ENCODE measurements at places on chromosomes 12 and 14.

GRCh38 chr14:106187216-106187615, 660.8 kb downstream of the TMEM121 start:
- DNase-seq: no peak

GRCh38 chr12:96136161-96136560, 58.0 kb upstream of the ELK3 start:
- peak; percentile 86 for DNase-seq

DNA sequence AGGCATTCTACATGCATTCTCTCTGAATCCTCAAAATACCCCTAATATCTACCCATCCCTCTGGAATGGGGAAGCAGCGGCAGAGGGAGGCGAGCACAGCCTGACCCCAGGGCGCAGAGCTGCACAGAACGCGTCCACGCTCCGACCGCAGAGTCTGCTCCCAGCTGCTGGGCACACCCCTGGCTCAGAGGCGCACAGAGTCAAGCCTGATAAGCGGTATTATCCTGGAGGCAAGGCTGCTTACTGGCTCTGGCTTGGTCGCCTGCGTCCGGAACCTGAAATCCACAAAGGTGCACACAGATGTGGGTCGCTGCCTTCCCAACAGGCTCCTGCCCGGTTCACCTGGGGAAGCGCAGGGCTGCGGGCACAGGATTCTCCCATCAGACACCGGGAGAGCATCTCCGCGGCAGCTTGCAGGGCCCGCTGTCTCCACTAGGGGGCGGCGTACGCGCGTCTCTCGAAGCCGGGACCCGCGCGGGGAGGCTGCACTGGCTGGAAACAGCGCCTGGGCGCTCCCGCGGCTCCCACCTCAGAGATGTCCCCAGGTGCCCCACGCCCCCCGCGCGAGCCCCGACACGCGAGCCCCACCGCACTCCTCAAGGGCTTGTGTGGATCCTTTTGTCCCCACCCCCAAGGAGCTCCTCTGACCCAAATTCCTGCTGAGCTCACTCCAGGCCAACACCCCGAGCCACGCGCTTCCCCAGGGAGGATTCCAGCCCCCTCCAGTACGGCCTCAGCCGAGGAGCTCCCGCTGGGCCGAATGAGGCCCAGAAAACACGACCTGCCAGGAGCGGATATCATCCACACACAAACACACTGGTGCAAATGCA, 120.1 kb upstream of the FZD10 start:
- DNase-seq: peak; percentile 5

DNA sequence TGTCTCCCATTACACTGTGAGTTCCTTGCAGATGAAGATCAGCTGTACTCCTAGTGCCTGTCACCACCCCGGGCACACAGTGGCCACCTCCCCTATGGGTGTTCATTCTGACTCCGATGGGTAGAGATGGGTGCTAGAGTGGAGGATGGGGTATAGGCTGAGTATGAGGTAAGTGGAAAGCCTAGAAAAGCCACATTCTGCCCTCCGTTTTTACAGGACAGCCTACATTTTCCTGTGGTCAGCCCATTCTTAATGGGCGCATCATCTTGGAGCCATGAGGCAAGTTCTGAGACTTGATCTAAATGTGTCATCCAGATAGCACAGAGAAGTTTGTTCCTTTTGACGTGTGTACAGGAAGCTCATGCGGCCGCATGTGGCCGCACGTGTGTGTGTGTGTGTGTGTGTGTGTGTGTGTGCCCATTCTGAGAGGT, 166.7 kb upstream of the HIF1A start:
- peak; percentile 91 for DNase-seq

- DNase-seq: no peak
Observed at GRCh38 chr12:45223868-45224267, 8.0 kb downstream of the ANO6 start.

- no peak for DNase-seq
Observed at GRCh38 chr14:73800970-73801515, 50.6 kb upstream of the PTGR2 start.

DNA sequence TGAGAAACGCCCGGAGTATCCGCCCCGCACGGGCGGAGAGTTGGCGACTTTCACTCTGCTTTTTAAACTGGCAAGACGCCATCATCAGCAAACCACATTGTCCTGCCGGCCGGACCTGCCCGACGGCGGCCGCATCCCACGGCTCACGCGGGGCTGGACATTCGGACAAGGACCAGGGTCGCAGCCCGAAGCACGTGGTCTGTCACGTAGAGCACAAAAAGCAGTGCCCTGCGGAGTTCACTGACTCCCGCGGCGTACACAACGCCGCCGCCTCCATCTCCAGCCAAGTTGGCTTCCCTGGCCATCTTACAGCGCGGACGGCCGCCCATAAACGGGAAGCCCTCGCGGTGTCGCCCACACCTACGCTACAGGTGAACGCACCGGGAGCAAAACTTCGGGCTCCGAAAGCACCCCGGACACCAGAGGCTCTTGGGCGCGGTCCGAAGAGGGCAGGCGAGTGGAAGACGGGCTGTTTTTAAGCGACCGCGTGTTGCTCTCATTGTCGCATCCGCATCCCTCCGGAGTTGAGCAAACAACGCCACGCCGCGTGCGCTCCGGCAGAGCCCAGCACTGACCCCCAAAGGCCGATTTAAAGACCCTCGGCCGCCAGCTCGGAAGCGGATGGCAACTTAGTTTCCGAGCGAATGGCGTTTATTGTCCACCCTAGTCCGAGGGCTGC, 966 bp downstream of the SINHCAF start:
- DNase-seq: peak; percentile 52

DNA sequence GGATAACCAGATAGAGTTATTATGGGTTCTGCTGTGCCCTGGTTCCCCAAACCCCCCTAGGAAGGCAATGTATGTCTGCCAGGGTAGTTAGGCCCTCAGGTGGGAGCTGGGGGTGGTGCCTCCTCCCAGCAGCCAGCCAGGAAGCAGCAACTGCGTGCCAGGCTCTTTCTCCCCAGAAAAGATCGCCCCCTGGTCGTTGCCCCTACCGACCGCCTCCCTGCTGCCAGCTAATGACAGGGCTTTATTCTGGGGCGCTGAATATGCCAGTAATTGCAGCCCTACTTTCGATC, 36.3 kb downstream of the IQSEC3 start:
- no peak for DNase-seq

GRCh38 chr14:95361373-95362137, 41.8 kb upstream of the CLMN start:
- DNase-seq: no peak

DNA sequence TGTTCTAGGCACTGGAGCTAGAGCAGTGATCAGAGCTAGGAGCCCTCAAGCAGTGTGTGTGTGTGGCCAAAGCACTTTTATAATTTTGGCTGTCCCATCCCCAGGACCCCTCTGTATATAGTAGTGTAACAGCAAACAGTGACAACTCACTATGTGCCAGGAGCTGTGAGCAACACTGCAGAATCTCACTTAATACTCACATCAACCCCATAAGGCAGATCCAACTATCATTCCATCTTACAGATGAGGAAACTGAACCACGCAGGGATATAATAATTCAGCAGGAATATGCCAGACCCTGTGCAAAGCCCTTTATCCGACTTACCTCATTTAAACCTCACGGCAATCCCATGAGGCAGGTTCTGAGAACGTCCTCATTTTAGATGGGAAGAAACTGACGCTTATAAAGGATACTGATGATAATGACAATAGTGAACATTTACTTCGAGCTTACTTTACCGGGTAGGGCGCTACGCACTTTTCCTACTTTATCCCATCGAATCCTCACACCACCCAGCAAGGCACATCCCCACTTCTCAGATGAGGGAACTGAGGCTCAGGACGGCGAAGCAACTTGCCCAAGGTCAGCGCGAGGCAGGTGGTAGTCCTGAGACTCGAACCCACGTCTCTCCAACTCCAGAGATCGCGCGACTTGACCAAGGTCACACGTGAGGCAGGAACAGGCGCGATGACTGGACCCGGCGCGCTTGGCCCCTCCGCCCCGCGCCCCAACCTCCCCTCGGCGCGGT, 687 bp downstream of the RAB35 start:
- peak; percentile 46 for DNase-seq

DNA sequence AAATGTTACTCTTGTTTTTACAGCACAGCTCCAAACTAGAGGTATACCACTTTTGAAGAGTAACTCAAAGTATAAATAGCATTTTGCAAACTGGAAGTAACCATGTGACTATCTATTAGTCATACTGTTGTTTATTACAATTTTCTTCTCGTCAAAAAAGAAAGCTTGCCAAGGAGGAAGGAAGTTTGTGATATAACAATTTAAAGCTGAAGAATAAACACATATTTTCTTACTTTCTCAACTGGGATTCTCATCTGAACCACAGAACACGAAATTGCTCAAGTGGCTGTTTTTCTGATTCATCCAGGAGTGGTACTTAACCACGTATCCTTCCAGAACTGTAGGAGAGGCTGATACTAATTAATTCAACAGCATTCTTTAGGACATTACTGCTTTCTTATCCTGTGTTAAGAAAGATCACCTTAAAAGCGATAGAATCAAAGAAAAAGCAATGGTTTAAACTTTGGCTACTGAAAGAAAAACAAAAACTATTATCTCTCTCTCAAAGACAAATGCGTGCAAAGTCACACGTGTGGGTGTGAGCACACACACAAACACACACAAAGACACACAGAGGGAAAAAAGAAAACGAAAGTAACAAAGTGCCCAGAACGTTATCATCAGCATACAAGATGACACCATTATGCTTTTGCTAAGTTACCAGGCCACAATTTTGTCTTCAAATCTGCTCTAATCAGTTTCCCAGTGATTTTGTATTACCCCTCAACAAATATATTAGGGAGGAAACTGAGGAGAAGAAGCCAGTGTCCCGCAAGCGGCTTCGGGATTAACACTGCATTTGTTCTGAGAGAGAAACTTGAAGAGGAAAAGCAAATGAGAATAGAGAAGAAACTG, at the start of gene CLEC2B:
Gene CLEC2B, minus strand, starts transcription at position 48 of the 855 bp plus-strand sequence.
- peak; percentile 53 for DNase-seq

GRCh38 chr14:91062600-91062999, 2.2 kb upstream of the RPS6KA5 start:
- DNase-seq: no peak

DNA sequence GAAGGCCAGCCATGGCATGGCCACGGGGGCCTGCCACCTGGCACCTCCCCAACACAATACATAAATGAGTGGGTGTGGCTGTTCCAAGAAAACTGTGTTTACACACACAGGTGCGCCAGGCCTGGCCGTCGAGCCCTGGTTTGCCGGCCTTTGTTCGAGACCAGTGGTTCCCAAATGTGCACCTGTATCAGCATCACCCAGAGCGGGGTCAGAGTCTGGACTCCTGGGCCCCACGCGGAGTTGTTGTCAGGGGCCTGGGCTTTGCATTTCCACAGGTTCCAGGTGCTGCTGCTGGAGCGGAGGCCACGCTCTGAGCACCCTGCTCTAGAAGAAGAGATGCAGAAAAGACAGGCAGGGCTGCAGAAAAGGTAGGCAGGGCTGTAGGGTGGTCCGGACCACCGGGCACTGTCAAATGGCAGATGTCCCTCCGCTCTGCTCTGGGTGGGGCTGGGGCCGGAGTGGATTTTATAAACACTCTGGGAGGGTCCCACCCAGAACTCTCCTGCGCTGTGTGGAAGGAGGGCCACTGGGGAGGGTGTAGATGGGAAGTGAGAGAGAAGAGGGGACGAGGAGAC, 4.2 kb upstream of the ASPG start:
- DNase-seq: no peak

GRCh38 chr12:130124106-130124505, 38.2 kb upstream of the FZD10 start:
- no peak for DNase-seq

GRCh38 chr14:74552623-74553022, 59.1 kb downstream of the ISCA2 start:
- peak; percentile 36 for DNase-seq

- peak; percentile 57 for DNase-seq
Observed at GRCh38 chr14:80212023-80212397, 706 bp upstream of the DIO2 start.

DNA sequence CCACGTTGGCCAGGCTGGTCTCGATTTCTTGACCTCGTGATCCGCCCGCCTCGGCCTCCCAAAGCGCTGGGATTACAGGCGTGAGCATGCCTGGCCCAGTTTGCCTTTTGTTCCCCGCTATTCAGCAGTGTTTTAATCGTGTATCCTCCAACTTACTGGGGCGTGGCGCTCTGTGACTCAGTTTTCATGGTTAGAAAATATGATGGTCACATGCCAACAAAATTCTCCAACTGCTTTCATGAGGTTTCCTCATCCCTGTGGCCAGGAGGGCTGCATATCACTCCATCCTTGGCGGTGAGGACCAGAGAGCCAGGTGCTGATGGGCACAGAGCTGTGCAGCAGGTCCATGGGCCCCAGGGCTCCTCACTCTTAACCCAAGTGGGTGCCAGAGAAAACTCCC, 33.0 kb upstream of the PRMT8 start:
- peak; percentile 6 for DNase-seq

- no peak for DNase-seq
Observed at GRCh38 chr12:70890895-70891832, 29.4 kb downstream of the PTPRR start.

- no peak for DNase-seq
Observed at GRCh38 chr12:99390707-99391106, 256.8 kb upstream of the GARIN6 start.

DNA sequence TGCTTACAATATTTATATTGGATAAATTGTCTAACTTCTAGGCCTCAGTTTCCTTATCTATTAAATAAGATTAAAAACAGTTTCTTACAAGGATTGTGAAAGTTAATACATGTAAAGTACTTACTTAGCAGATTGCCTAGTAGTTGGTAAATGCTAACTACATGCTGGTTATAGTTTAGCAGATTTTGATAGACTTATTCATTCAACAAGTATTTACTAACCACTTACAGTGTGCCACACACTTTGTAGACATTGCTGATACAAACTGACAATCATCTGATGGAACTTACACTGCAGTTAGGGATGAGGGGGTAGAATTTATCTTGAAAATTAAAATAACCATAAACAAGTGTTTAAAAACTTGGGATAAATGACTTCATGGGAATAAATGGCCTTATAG, 50.4 kb downstream of the ARID2 start:
- no peak for DNase-seq

GRCh38 chr14:72518809-72519377, 375.0 kb downstream of the DPF3 start:
- DNase-seq: no peak

DNA sequence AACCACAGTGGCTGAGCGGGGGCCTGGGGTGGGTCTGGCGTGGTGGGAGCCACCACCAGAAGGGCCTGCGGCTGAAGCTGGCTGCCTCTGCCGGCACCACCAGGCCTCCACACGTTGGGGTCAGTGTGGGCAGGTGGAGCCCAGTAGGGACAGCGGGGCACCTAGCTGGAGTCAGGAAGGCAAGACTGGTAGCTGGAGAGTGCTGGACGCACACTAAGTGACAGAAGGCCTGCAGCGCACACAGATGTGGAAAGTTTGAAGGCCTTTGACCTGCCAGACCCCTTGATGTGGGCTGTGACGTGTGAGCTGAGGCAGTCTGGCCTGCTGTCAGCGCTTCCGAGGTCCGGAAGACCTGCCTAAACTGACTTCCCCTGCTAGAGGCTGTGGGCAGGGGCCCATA, 26.3 kb downstream of the RIN3 start:
- DNase-seq: no peak

DNA sequence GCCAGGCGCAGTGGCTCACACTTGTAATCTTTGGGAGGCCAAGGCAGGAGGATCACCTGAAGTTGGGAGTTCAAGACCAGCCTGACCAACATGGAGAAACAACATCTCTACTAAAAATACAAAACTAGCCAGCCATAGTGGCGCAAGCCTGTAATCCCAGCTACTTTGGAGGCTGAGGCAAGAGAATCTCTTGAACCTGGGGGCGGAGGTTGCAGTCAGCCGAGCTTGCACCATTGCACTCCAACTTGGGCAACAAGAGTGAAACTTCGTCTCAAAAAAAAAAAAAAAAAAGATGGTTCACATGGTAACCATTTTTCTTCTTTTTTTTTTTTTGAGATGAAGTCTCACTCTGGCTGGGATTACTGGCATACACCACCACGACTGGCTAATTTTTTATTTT, 35.3 kb downstream of the SLC2A14 start:
- DNase-seq: no peak

GRCh38 chr12:19485240-19485639, 45.9 kb downstream of the AEBP2 start:
- DNase-seq: no peak
